Inflammatory macrophage treated with lipopolysaccharide for 1 hour (primary cell): ENCODE measurements at places on chromosomes 1 and 21.

GRCh38 chr1:8118031-8118451 is 91.9 kb upstream of the ERRFI1 start:
- DNase-seq = no peak

DNA sequence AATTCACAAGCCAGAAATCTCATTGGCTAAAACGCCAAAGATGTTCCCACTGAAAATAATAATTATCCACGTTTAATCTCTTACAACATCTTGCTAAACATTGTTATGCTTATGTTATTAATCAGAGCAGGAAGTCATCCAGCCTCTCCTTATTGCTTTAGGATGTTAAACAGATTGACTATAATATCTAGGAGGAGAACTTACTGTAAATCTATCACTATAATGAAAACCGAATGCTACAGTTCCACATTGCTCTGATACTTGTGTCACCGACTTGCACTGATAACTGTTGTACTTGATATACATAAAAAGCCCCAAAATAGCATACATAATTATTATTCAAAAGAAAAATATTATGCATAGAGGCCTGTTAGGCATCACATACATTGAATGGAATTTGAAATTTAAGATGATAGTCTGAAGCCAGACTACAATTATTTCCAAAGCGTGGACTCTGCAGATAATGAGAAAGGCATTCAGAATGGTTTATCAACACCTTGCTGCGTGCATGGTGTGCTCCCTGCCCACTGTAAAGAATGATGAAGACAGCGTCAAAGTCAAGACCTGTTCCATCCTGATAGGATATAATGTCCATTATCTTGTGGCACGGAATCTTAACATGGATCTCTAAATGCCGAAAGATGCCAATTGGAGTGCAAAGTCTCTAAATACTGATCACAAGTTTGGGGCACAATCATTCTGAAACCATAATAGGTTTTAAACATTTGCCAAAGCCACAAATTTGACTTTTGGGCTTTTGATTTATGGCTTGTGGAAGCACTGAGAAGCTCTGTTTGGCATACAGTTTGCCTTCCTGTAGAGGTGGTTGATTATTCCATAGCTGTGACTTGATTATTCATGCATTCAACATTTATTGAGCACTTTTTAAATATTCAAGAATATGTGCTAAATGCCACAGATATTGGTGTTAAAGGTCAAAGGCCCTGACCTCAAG is 71.3 kb downstream of the CRB1 start:
- no peak for DNase-seq

GRCh38 chr1:192703283-192704206 is 67.6 kb downstream of the RGS13 start:
- DNase-seq = no peak

DNA sequence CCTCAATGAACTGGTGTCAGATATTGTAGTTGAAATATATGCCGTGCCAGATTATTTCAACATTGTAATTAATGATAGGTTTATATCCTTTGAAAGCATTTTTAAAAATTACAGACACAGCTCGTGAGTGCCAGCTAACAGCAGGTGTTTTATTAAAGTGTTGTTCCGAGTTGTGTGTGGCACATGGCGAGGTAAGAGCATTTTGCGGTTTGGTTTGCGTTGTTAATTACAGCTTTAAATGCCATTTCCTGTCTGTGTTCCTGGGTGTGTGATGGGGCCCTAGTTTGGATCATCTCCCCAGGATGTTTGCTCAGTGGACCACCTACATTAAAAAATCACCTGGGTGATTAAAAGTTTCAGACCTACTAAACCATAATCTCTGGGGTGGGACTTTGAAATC is 97.4 kb downstream of the PRDM2 start:
- no peak for DNase-seq

DNA sequence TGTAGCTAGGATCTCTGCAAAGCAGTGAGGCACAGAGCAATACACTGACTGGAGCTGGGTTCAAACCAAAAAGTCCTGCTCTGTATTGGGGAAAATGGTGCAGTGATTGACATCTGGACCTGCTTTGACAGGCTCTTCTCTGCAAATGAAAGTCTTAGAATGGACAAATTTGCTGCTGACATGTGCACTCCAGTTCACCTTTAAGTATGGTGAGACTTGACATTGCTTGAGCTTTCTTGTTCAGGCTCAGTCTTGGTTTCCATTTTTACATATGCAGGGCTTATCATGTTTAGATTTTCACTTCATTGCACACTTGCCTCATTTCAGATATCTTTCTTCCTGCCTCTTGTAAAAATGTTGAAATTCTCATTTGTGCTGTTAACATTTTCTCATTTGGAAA is 1655.0 kb downstream of the MRPL39 start:
- DNase-seq = no peak

- no peak for DNase-seq
These were observed 181.0 kb downstream of the PTPRU start for GRCh38 chr1:29417147-29417858.

GRCh38 chr1:87108228-87108627 is 193.8 kb downstream of the HS2ST1 start:
- DNase-seq = no peak

DNA sequence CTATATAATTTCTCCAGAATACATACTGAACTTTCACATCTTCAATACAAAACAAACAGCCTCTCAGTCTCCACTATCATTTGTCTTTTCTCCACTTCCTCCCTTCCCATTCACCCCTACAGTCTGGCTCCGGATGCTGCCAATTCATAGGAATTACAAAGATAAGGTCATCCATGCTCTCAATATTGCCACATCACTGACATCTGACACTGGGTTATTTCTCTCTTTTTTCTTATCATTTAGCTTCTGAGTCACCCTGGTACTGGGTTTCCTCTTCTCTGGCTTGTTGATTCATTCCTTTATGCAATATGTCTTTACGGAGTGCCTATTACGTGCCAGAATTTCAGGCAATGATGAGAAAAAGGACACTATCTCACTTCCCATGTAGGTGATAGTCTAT is 3.1 kb upstream of the SH3BP5L start:
- peak; percentile 70 for DNase-seq

DNA sequence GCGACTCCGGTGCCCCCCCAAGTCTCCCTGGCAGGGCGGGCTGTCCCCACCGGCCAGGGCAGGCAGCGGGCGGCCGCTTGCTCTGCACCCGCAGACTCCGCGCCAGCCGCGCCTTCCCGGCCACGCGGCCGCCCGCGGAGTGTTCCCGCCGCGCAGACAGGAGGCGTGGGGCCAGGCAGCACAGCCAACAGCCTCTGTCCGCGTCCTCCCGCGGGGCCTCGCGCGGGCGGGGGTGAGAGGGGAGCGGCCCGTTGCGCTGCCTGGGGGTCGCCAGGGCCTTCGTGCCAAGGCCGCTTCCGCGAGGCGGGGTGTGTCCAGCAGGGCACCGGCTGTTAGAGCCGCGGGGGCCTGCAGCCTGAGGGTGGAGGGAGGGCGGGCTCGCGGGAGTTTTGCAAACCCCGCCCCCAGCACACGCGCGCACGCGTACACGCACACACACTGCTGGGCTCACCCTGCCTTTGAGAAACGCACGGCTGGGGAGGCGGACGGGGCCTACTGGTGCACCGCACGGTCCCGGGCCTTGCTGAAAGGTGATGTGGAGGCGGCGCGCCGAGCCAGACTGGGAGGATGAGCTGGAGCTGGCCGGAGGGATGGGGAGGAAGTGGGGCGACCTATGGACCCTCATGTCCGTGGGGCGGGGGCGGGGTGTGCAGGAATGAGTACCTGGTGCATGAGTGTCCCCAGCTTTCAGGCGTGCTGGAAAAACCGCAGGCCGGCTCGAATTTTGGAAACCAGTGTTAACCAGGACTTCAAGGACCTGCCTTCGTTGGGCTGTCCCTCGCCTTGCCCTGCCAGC is 41.5 kb downstream of the KIAA1614 start:
- DNase-seq = no peak

- no peak for DNase-seq
These were observed 28.9 kb downstream of the OLFM3 start for GRCh38 chr1:101967871-101968270.
